IMR-90 (cell line): ENCODE measurements at places on chromosomes 1 and 21.
A peak's percentile ranks its signal among the peaks of the same experiment; 100 is the strongest.

GRCh38 chr1:24959623-24959975, 29.5 kb upstream of the RUNX3 start:
- DNase-seq: no peak

GRCh38 chr1:247487057-247487456, 29.2 kb upstream of the OR2B11 start:
- peak; percentile 34 for DNase-seq

GRCh38 chr1:81967951-81968350, 167.2 kb downstream of the ADGRL2 start:
- DNase-seq: no peak

GRCh38 chr1:37108596-37109188, 74.4 kb upstream of the GRIK3 start:
- no peak for DNase-seq

DNA sequence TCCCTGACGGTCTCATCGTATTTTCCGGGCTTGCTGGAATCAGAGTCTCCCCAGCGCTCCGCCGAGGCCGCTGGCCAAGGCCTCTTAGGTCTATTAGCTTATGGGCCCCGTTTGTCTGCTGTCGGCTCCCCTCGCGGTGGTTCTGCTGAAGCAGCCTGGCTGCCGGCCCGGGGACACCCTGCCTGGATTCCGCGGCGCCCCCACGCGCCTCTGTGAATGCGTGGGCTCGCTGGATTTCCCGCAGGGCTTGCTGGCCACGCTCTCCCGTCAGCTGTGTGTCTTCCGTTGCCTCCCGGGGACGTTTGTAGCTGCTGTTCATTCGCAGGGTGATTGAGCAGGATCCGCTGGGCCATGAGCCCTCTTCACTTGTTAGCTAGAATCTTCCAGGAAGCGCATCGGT, 8.4 kb downstream of the LRRC3 start:
- DNase-seq: no peak

GRCh38 chr1:224106568-224107281, 7.2 kb upstream of the FBXO28 start:
- DNase-seq: peak; percentile 56

DNA sequence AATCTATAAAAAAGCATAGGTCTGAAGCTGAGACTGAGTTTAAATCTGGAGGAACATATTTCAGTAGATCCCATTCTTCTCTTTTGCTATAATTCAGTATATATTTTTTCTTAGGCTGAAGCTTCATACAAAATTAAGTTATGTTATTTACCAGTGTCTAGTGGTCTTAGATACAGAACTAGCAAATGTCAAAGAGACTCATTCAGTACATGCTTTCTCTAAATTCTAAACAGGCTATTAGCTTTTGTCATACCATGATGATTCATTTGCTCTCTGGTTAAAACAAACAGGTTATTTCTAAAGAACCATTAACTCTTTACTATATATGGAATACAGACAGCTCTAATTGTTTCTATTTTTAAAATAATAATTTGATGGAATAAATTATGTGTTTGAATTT, 1170.2 kb upstream of the PRMT6 start:
- DNase-seq: no peak

DNA sequence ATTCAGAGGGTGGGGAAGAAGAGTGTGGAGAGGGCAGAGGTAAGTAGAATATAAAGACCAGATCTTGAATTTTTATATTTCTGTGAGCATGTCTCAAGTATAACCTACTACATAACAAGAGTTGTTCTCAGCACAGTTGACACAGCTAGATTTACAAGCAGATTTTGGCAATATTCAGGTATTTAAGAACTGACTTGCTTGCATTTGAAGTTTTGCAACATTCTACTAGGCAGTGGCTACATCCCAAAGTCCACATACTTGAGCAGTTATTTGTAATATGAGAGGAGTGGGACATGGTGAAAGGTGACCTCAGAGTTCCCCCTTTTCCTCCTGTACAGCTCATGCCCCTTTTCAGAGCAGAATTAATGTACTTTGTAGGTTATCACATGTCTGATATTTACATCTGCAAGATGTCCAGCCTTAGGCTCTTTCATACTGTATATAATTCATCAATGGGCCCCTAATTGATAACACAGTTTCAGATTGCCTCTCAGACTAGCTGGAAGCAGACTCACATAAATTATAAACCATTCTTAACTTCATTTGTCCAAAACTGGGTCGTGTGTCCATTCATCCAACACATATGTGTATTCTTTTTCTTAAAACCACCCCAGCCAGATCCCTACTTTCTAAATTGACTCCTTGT, 136.7 kb upstream of the RAVER2 start:
- DNase-seq: peak; percentile 49

DNA sequence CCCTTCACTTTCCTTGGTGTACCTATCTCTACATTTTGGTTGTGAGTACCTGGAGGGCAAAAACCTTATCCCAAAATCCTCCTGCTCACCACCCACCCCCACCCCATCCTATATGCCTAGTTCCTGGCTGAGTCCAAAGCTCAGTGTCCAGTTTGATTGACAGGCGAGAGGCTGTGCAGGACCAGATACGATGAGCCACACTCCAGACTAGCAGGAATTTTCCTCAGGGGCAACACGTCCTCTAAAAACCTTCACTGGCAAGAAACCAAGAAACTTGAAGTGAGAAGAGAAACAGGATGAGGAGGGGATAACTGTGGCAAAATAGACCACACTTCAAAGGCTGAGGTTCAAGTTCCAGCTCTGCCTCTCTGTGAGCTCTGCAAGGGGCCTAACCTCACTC, 1.1 kb upstream of the SLAMF8 start:
- no peak for DNase-seq

- DNase-seq: no peak
Observed at GRCh38 chr1:98429965-98430443, 231.5 kb upstream of the SNX7 start.

DNA sequence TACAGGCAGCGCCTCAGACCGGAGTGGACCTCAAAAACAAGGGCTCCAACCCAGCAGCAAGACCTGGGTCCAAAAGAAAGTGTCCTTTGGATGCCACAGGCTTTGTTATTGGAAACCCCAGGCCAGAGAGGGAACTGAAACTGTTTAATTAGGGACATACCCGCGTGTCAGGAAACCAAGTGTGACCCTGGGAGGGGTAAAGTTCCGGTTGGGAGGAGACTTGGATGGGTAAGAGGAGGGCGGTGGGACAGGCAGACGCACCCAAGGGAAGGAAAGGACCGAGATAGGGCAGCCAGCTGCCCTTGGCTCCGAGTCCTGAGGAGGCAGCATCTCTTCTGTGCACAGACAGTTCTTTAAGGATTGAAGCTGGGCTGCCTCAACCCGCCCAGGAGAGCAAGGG, 71.4 kb downstream of the CDC7 start:
- DNase-seq: no peak

DNA sequence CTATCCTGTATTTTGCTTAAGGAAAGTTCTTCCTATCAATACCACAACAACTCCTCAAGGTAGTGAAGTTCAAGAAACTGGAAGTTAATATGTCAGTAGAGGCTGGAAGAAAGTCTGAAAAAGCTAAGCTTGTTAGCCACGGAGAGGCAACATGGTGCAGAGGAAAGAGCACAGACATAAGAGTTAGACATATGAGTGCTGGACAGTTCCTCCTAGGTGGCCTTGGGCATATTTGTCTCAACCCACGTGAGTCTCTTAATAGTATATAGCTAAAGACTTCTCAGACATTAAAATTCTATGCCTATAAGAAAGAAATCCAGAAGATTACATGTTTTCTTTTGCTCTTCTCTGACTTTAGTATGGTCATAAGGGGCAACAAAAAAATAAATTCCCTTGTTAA, 22.8 kb upstream of the RRP15 start:
- DNase-seq: no peak

- no peak for DNase-seq
Observed at GRCh38 chr1:235246022-235246948, 81.7 kb downstream of the ARID4B start.

DNA sequence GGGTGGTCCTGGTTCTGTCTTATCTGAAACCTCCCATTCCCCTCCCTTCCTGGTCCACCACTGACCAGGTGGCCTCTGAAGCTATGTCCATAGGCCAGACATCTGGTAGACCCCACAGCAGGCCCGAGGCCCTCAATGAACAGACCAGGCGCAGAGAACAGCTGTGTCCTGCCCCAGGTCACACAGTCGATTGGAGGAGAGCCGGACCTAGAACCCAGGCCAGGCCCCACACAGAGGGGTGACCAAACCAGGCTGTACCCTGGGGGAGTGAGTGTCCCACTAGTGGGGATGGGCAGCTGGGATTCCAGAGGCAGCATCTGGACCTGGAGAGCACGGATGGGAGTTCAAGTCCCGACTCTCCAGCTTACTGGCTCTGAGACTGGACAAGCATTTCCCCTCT, 29.2 kb downstream of the RNU1-1 start:
- DNase-seq: no peak

- DNase-seq: peak; percentile 32
Observed at GRCh38 chr1:73998348-73998959, 199.5 kb downstream of the LRRIQ3 start.

DNA sequence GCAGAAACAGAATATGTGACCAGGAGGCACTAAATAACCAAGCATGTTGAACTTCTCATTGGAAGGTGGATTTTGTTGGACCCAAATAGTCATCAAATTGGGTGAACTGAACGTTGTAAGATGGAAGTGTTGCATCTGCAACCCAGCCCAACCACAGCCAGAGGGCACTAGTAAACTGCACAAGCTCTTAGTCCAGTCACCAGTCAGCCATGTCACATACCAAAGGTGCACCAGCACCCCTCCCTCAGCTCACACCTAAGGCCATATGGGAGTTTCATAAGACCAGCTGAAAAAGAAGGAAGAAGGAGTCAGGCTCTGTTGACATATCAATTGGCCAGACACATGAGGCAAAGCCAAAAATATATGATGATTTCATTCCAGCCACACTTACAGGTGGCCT, 481.7 kb upstream of the NR5A2 start:
- DNase-seq: no peak

GRCh38 chr1:37752583-37753471, 12.1 kb downstream of the EPHA10 start:
- no peak for DNase-seq

GRCh38 chr1:28898405-28898881, 15.9 kb upstream of the EPB41 start:
- no peak for DNase-seq

DNA sequence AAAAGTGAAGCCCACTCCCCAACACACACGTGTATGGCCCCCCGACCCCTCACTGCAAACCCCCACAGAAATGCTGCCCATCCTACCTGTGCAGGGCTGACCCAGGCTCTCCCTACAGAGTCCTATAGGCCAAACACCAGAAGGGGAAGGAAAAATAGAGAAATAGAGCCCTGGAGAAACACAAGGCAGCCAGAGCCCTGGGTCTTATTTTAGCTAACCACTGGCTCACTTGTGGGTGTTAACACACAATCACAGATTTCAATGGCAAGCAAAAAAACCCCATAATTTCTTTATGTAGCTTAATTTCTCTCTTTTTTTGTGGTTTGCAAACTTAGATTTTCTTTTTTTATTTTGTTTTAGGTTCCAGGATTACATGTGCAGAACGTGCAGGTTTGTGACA, 989 bp upstream of the PIGR start:
- no peak for DNase-seq

- no peak for DNase-seq
Observed at GRCh38 chr21:41691205-41692184, 75.4 kb downstream of the RIPK4 start.

DNA sequence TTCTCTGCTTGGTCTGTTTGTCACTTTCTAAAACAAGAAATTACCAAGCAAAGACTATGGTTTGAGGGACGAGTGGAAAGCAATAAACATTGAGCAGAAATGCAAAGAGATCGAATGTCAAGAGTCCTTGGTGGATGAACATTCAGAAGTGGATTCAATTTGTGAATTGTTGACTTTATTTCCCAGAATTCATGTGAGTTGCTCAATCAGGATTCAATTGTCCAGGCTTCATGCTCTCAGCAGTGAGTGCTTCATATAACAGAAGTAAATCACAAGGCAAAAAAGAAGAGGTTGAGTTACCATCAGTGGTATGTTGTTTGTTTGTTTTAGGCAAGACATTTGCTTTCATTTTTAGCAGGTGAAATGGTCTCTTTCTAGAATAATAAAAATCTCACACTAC, 31.9 kb downstream of the NGF start:
- peak; percentile 38 for DNase-seq

- no peak for DNase-seq
Observed at GRCh38 chr1:116767782-116768382, 13.7 kb downstream of the CD2 start.

- no peak for DNase-seq
Observed at GRCh38 chr1:230127105-230128054, 60.3 kb downstream of the GALNT2 start.

DNA sequence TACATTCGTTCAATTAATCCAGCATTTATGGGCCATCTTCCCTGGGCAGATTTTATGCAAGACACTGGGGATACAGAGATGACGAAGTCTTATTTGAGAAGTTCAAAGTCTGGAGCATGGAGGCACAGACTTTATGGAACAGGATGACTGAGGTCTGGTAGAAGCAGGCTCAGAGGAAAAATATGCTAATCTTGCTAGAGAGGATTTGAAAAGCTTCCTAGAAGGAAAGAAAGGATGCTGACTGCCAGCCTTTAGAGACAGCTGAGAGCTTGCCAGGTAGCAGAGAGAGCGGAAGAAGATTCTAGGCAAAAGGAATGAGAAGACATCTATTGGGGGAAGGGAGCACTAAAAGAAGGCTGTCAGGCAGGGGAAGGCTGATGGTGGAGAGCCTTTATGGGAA, 75.5 kb upstream of the ATP5PO start:
- DNase-seq: no peak

GRCh38 chr1:244941121-244941520, 76.8 kb upstream of the HNRNPU start:
- DNase-seq: no peak

DNA sequence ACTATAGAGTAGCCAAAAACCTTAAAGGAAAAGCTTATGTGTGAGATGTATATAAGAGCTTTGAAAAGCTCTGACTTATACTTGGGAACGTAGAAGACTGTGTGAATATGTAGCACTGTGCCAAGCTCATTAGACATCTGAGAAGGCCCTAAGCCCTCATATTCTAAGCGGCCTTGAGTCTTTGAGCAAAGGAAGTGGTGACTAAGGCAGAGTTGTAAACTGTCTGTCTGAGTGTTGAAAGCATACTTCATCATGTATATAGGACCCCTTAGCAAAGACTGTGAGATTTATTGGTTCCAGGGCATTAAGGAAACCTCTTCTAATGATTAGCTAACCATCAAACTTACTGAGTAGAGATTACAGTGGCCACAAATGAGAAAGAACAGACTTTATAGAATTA, 153.3 kb upstream of the LYPLAL1 start:
- DNase-seq: no peak
